Lower lobe of right lung (tissue), 2 donors: ENCODE measurements at places on chromosomes 12 and 14. TPM values are rescaled to one million over a fixed set of nuclear protein-coding genes. Genes with fewer than 3 reads are reported as not detected.

DNA sequence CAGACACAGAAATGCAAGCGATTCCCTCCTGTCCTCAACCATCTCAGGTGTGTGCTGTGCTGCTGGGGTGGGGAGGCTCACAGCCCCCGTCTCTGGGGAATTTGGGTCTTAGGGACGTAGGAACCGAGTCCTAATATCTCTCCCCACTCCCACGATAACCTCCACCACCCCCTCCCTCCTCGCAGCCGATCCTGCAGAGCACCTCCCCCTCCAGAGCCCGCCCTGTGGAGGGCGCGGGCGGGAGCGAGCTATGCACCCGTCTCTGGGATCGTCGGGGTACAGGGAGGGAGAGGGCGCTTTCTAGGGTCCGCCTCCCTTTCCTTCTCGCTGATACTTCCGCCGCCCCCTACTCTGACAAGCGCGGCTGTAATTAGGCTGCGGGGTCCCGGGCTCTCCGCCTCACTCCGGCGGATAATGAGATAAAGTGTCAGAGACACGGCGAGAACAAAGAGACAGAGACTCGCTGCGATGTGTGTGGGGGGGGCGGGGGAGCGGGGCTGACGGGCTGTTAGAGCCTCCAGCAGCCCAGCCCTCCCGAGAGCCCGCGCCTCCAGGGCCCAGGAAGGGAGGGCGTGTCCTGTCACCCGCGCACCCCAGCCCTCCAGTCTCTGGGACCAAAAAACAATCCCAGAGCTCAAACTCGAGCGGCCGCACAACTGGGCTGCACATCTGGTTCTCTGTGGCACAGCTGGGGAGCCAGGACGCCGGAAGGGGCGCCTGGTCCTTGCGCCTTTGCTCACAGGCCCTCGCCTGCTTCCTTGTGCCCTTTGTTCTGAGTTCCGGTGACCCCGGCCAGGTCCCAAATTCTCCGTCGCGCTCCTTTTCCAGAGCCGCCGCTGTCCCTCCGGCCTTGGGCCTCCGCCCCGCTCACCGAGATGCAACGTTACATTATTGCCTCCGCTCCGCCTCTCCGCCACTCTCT is 8.7 kb downstream of the SHMT2 start:
- peaks cover 75% of the 10 kb centered on the region for H3K27me3 ChIP-seq
- H3K4me1 ChIP-seq = peaks cover 59% of the 10 kb centered on the region
- H3K27ac ChIP-seq = peak overlapping the region; percentile 19
- peaks cover 15% of the 10 kb centered on the region for H3K36me3 ChIP-seq
- H3K4me3 ChIP-seq = peak overlapping the region; percentile 57

Gene ENDOU
- total RNA-seq = not detected

Gene RXYLT1
- total RNA-seq = 14.5 TPM

- no peaks in the 10 kb centered on the region for H3K27me3 ChIP-seq
- no peaks in the 10 kb centered on the region for H3K36me3 ChIP-seq
- H3K27ac ChIP-seq = no peak overlapping the region
- no peak overlapping the region for H3K4me3 ChIP-seq
Measured at GRCh38 chr14:41993687-41994086, 387.0 kb downstream of the LRFN5 start.

Gene CDK2
- total RNA-seq = 22.2 TPM

Gene GPX2
- total RNA-seq = not detected

GRCh38 chr12:129332286-129332685 is 479.0 kb downstream of the GLT1D1 start:
- H3K27me3 ChIP-seq = no peaks in the 10 kb centered on the region
- H3K4me1 ChIP-seq = no peaks in the 10 kb centered on the region
- H3K4me3 ChIP-seq = no peak overlapping the region
- DNase-seq = no peak

DNA sequence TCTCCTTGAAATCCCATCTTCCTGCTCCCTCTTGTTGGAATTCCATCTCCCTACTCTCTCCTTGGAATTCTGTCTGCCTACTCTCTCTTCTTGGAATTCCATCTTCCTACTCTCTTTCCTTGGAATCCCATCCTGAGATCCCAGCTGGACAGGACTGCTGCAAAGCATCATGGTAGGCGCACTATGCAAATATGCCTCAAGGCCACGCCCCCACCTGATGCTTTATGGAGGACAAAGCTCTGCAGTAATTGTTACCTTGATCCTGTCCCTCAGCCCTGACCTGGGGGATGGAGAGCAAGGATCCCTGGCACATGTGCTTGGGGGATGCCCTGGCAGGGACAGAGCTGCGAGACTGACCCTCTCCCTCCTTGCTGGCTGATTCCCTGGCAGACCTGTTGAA is 185.6 kb downstream of the TBX5 start:
- H3K4me1 ChIP-seq = no peaks in the 10 kb centered on the region
- no peaks in the 10 kb centered on the region for H3K27me3 ChIP-seq
- no peak for DNase-seq

Gene FAM186B
- 0.65 TPM for total RNA-seq

Gene TESPA1
- total RNA-seq = 5.0 TPM

Gene GDF3
- total RNA-seq = 0.30 TPM

Gene PITPNM2
- 29.9 TPM for total RNA-seq

Gene SLCO1C1
- total RNA-seq = 0.92 TPM

Gene GPR132
- 7.2 TPM for total RNA-seq

- H3K4me3 ChIP-seq = peak overlapping the region; percentile 64
- peaks cover 62% of the 10 kb centered on the region for H3K36me3 ChIP-seq
- peak overlapping the region; percentile 85 for H3K27ac ChIP-seq
- no peaks in the 10 kb centered on the region for H3K27me3 ChIP-seq
- no peak for DNase-seq
- H3K4me1 ChIP-seq = peaks cover 43% of the 10 kb centered on the region
Measured at GRCh38 chr12:123391546-123392343, 7.8 kb downstream of the KMT5A start.

Gene PPP1R12A
- total RNA-seq = 84.1 TPM

DNA sequence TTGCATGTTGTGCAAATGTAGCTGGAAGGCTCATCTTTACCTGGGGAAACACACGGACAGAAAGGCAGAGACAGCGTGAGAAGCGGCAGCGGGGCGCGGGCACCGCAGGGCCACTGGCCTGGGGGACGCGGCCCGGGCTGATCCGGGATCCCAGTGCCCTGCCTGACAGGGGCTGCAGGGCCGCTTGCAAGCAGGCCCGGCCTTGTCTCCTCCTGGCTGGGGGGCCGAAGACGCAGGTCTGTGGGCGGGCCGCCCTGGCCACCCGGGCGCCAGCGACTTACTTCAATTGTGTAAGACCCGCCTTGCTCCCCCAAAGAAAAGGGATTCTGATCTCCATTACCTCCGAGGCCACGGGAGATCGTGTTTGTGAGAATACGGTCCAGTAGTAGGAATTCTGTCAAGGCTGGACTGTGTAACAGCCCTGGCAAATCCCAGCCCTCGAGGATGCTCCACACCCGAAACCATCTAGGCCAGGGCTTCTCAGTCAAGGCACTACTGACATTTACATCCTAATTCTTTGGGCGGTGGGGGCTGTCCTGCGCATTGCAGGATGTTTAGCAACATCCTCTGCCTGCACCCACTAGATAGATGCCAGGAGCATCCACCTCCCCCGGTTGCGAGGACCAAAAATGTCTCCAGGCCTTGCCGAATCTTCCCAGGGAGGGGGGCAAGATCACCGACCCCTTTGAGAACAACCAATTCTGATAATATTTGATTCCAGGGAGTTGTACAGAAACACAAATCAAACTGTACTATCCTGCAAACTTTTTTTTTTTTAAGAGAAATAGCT is 95.6 kb downstream of the BCL11B start:
- no peak overlapping the region for H3K4me3 ChIP-seq
- H3K36me3 ChIP-seq = no peaks in the 10 kb centered on the region
- H3K27ac ChIP-seq = no peak overlapping the region
- peaks cover 5% of the 10 kb centered on the region for H3K4me1 ChIP-seq
- no peaks in the 10 kb centered on the region for H3K27me3 ChIP-seq
- DNase-seq = no peak

- peak overlapping the region; percentile 79 for H3K4me3 ChIP-seq
- DNase-seq = peak; percentile 47
- no peaks in the 10 kb centered on the region for H3K27me3 ChIP-seq
- H3K36me3 ChIP-seq = no peaks in the 10 kb centered on the region
- peak overlapping the region; percentile 96 for H3K27ac ChIP-seq
Measured at GRCh38 chr14:51650716-51651387, 858 bp upstream of the FRMD6 start.

DNA sequence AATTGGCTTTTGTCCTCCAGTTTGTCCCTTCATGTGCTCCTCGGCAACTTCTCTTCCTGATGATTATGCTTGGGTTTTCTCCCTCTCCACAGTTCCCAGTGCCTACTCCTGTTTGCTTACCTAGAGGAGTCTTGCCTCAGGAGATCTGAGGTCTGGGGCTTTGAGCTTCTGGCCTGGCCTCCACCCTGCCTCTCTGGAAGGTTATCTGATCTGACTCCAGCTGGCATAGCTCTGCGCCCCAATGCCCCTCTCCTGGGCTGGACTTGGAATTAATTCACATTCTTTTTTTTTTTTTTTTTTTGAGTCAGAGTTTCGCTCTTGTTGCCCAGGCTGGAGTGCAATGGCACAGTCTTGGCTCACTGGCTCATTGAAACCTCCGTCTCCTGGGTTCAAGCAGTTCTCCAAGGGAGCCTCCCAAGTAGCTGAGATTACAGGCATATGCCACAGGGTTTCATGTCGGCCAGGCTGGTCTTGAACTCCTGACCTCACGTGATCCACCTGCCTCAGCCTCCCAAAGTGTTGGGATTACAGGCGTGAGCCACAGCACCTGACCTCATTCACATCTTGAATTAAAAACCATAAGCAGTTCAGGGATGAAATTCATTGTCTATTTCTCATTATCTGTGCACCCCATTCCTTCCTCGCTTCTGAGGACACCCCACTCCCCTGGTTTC is 33.5 kb downstream of the CFL2 start:
- no peaks in the 10 kb centered on the region for H3K27me3 ChIP-seq
- H3K4me3 ChIP-seq = no peak overlapping the region

Gene P2RX7
- total RNA-seq = 20.5 TPM

GRCh38 chr12:124550123-124551089 is 17.0 kb downstream of the NCOR2 start:
- DNase-seq = no peak
- no peaks in the 10 kb centered on the region for H3K27me3 ChIP-seq
- H3K27ac ChIP-seq = peak overlapping the region; percentile 71
- no peaks in the 10 kb centered on the region for H3K36me3 ChIP-seq
- H3K4me3 ChIP-seq = no peak overlapping the region

Gene PLEKHG7
- 1.6 TPM for total RNA-seq

DNA sequence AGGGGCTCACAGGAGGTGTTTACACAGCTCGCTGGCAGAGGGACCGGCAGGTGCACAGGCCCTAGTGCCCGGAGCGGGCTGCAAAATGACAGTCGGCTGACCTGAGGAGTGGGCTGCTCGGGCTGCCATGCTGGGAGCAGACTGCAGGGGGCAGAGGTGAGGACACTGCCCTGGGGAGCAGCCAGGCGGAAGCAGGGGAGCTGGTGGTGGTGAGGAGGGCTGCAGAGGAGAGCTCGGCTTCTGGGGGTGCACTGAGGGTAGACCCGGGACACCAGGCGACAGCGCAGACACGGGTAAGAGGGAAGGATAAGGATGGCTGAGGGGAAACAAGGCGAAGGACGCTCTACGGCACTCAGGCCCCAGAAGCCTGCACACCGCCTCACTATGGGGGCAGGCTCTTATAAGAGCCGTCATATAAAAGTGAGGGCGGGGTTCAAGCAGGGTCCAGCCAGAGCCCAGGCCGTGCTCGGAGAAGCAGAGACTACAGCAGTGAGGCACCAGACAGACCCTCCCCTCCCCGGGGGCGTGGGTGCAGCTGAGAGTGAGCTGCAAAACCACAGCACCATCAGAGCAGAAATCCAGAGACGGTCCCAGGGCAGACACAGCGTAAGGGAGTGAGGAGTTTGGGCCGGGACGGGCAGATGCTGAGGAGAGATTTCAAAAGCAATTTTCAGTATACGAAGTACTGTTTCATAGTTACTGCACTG is 62.5 kb downstream of the CCDC88C start:
- no peak overlapping the region for H3K4me3 ChIP-seq
- H3K27me3 ChIP-seq = no peaks in the 10 kb centered on the region
- H3K36me3 ChIP-seq = no peaks in the 10 kb centered on the region
- H3K27ac ChIP-seq = no peak overlapping the region
- DNase-seq = peak; percentile 23

GRCh38 chr12:132030367-132031038 is 80.8 kb downstream of the EP400 start:
- no peak overlapping the region for H3K4me3 ChIP-seq
- peaks cover 98% of the 10 kb centered on the region for H3K36me3 ChIP-seq
- DNase-seq = no peak
- H3K4me1 ChIP-seq = no peaks in the 10 kb centered on the region
- H3K27me3 ChIP-seq = no peaks in the 10 kb centered on the region

DNA sequence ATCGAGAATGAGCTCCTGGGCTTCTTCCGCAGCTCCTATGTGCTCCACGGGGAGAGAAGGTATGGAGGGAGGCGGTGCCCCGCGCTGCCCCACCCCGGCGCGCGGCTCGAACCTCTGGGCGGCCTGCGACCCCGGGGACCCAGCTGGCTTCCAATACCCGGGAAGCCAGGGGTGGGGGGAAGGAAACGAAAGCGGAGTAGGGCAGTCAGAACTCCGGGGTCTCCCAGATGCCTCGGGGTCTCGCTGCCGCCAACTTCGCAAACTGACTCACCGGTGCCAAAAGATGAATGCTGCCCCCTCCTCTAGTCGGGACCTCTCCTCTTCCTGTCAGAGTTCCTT is 1.3 kb downstream of the TRHDE start:
- H3K4me1 ChIP-seq = peaks cover 32% of the 10 kb centered on the region
- no peak for DNase-seq
- peak overlapping the region; percentile 61 for H3K4me3 ChIP-seq
- no peaks in the 10 kb centered on the region for H3K36me3 ChIP-seq

Gene FGD4
- 55.6 TPM for total RNA-seq

DNA sequence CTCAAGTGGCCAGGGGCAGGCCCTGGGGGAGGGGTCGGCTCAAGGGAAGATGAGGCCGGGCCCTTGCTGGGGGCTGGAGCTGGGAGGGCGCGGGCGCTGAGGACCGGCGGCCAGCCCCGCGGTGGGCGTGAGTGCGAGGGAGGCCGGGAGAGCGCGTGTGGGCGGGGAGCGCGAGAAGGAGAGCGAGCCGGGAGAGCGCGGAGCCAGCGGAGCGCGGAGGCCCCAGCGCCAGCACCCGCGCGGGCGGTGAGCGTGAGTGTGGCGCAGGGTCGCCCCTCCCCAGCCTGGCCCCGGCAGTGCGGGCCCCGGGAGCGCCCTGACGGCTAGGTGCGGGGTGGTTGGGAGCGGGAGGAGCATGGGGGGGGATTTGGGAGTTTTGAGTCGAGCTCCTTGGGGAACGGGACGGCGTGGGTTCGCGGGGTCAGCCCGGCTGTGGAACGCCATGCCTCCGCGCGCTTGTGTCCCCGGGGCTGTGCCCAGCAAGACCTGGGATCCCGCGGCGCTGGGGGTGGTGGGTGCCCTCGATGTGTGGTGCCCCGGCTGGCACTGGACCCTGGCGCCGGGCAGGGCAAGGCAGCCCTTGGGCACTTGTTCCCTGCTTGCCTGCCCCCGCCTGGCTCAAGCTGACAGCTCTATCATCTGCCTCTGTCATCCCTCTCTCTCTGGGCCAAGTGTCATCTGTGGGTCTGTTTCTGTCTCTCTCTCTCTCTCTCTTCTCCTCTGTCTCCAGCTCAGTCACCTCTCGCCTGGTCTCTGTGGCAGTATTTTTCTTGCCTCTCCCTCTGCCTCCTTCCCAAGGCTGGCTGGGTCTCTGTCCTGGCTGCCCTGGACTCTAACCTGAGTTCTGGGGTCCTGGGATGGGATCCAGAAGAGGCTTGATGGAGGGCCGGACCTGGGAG is at the start of gene LBHD2:
Gene LBHD2, plus strand, starts transcription at position 190 of the 899 bp plus-strand sequence. CDS start 1,803 bp downstream, outside the sequence.
- peaks cover 33% of the 10 kb centered on the region for H3K27me3 ChIP-seq
- DNase-seq = peak; percentile 45
